ENCODE measurements at places on chromosomes 4 and X.
A peak's percentile ranks its signal among the peaks of the same experiment; 100 is the strongest.

- DNase-seq, result no peak
Observed at GRCh38 chr4:14237911-14238310, 610.4 kb upstream of the BOD1L1 start.

- no peak for DNase-seq
Observed at GRCh38 chr4:106614441-106614840, 245.9 kb upstream of the GIMD1 start.

DNA sequence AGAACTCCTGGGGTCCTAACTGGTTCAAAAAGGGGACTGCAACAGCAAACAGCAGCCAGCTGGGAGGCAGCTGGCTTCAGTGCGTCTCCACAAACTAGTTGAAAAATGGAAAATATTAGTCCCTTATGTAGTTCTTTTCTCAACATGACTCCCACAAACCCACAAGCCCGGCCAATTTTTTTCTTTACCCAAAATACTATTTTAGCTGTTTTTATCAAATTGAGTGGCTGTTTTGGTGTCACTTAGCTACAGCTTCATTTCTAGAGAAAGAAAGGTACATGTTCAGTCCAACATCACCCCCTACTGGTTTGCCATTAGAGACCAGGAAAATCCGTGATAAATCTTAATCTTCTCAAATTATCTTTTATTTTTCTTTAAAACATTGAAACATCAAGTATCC is 97.2 kb downstream of the GUCY2F start:
- no peak for DNase-seq

DNA sequence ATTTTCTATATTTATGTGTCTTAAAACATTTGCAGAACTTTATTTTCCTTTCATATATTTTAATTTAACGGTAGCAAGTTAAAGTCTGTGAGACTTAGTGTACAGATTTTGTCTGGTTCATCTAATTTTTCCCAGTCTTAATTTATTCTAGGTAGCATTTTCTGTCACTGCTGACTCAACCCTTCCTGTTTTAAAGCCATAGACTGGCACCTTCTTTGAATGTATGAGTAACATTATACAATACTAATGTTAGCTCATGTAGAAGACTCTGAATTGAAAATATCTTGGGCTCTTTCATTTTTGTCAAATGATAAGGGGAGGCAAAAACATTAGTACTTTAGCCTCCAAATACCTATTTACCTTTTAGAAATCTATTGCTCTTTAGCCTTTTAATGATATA is 43.6 kb downstream of the BLTP1 start:
- DNase-seq, result no peak

GRCh38 chr4:164949448-164950143 is 27.9 kb downstream of the TRIM61 start:
- no peak for DNase-seq

DNA sequence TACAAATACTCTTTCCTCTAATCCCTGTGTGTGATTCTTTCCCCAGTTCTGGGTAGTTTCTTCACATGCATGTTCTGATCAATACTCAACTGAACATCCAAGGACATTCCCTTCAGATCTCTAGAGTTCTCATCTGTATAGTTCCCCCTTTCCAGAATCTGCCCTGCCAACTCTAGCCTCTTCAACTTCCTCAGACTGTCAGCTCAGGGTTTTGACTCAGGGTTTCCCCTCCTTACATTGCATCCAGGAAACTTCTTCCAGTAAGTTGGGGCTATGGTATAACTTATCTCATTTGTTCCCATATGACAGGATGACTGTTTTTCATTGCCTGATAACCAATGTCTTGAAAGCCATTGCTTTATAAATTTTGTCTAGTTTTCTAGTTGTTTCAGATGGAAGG is 14.2 kb upstream of the ANKRD17 start:
- DNase-seq, result no peak

GRCh38 chrX:71846429-71846828 is 64.2 kb upstream of the NHSL2 start:
- DNase-seq, result no peak

DNA sequence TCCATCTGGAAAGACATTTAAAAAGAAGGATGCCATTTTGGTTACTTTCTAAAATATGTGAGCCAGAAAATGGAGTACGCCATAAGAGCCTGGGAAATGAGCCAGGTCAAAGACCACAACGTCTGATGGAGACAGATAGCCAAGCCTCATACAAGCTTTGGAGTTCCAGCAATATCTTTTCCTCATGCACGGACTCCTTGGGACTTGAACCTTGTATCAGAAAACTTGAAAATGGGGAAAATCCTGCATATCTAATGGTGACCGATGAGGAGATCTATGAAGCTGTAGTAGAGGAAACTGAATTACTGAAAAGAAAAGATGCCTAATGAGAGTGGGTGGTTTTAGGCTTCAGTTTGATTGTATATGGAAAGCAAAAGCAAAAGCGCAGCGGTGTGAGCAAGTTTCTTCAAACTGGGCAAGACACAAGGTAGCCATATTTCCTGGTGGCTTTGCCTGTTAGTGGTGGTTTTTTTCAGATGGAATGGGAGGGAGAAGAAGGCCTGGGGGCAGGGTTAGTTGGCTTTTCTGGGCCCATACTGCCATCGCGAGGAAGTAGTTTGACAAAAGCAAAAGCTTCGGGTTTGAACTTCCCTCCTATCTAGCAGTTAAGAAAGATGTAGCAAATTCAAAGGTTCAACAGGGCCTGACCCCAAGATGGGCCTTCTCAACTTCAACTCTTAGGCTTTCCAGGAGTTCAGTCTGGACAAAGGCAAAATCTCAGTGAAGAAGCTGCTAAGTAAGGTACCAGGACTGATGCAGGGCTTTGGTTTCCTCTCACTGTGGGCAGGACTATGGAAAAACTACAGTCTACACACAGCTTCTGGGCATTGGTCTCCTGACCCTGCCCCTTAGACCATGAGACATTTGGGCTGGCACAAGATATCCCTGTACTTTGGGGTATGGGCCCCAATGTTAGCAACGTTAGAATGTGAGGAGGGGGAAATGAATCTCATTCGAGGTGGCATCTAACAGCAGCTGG is 210.0 kb upstream of the STK26 start:
- peak; percentile 63 for DNase-seq

DNA sequence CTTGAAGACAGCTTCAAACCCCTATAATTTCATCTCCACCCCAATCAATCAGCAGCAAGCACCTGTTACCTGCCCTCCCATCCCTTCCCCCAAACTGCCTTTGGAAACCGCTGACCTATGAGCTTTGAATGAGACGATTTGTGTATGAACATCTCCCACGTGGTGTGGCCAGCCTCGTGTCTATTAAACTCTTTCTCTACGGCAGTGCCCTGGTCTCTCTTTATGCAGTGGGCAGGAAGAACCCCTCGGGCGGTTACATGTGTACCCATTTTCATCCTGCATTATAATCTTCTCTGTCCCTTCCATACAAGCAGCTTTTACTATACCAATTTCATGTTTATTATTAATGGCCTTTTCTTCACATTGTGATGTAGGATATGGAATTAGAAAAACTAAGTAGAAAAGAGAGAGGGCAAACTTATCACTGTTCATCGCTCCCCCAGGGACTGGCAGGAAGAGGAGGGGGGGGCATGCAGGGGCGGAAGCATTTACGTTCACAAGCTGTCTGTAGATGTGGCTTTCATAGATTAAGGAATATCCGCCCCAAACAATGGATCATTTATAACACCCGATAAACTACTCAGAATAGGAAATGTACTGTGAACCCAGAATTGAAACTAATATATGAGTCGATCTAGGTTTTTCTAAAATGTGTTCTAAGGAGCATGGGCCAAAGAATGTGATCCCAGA is 95.5 kb upstream of the ZNF518B start:
- no peak for DNase-seq

DNA sequence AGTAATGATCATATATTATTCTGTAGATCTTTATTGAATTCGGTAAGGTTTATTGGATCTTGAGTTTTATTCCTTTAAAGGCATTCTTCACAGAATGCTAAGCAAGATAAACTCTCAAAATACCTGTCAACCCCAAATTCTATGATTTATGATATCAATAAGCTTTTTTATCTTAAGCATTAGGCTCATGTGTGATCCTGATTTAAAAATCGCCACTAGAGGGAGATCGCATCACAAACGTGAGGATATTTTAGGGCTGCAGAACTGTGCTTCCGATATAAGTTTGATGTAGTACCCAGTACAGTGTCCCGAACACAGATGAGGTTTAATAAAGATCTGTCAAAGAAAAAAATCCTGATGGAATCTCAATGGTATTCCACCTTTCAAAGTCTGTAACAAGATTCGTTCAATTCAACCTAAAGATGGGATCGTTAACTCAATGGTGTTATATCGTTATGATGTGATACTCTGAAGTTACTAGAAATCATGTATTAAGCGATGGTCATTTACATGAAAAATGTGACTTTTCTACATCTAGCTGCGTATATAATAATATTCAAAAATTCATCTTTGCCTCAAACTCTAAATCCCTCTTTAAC is 169.0 kb downstream of the CORIN start:
- peak; percentile 16 for DNase-seq

GRCh38 chrX:37677243-37677642 is 8.3 kb upstream of the XK start:
- DNase-seq, result no peak

DNA sequence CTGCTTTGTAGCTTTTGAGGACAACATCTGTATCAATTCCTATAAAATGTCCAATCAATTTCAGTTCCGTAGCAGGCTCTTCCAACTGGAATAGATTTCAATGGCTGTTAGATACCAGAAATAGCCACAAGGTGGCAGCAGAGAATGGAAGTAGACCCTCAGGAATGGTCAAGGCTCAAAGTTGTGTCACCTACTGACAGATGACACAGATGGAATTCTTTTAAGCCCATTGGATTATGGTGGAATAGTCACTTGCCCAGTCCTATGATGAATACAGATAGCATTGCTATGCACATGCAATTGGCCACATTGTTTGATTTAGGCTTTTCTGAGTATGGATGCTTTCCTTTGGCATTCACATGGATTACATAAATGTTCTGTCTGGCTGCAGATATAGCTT is 130.4 kb upstream of the RADX start:
- peak; percentile 45 for DNase-seq

DNA sequence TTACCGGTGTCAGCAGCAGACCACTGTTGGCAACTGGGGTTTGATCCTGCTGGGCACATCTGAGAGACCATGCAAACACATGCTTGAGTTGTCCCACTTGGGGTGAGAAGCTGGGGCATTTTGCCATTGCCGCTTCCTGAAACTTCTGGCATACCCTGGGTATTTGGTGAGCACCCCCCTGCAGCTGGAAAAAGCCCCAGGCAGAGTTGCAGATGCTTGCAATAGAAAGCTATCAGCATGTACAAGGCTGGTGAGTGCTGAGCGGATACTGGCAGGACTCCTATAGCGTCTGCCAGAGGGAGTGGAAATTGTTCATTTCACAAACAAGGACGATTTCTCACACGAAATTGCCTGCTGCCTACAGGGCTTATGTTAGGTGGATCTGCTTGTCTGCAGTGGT is 32.3 kb downstream of the SUPT20HL1 start:
- DNase-seq, result no peak

- no peak for DNase-seq
Observed at GRCh38 chrX:85031505-85031904, 27.8 kb downstream of the APOOL start.

DNA sequence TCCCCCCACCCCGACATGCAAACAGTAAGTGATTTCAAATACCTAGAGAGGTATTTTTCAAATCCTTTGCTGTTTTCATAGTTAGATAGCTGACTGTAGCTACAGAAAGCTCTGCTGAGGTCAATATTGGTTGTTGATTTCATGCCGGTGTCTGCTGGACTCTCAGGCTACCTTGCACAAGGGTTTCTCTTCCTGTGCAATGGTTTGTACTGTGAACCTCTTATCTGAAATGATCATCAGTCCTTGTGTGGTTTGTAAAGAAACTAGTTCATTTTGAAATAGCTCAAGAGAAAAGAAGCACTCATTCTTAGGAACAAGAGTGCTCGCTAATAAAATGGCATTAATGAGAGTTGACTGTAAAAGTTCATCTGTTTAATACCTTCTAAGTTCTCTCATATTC is 2.1 kb downstream of the MTM1 start:
- no peak for DNase-seq

DNA sequence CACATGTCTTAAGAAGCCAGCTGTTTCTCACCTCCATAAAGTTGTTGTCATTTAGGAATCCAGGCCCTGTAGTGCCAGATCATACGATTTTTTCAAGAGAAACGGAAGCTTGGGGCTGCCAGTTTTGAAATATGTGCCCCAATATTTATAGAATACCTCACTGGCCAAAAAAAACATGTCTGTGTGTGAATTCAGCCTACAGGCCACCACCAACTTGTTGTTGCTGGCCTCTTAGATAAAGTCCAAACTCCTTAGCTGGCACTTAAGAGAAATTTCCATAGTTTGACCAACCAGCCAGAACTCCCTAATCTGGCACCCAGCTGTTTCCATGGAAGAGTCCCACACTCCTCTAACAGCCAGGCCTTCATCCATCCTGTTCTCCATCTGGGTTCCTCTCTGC is 74.1 kb downstream of the WDR19 start:
- no peak for DNase-seq

DNA sequence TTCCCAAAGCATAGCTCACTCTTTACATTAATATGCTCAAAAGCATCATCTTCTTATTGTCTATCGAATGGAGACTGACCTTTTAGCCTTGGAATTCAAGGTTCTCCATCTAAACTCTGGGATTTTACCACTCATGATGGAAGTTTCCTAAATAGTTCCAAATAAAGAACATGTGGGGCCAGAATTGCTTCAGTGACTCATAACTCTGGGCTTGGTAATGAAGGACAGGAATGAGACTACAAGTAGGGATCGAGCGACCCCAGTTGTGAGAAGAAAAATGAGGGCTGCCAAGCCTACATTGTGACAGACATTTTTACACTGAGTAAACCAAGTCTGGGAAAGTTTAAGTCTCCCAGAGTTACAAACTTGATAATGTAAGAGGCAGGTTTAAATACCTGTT is 269.9 kb downstream of the CBLL2 start:
- no peak for DNase-seq

DNA sequence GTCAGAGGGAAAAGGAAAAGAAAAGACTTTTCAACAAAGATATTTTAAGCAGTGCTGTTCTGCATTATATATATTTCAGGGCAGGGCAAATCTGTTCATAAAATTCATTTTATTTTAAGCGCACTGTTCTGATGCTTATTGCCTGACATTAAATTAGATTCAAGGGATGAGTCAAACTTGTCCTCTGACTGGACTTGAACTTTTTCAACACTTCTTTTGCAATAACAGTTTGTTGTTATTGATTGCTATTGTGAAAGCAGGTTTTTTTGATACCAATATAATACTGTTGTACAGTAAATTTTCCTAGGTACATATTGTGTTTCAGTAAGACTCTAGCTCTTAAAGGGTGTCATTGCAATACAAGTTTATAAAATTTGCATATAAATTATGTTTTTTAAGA is 481.3 kb downstream of the NAF1 start:
- DNase-seq, result no peak

GRCh38 chr4:65954416-65954815 is 284.1 kb upstream of the EPHA5 start:
- DNase-seq, result no peak

All from WERI-Rb-1 (cell line).